ENCODE measurements at places on chromosomes 5 and 9.

GRCh38 chr9:36745977-36746376 is 173.3 kb downstream of the MELK start:
- DNase-seq = no peak

GRCh38 chr9:92745881-92746280 is 18.8 kb downstream of the BICD2 start:
- no peak for DNase-seq

DNA sequence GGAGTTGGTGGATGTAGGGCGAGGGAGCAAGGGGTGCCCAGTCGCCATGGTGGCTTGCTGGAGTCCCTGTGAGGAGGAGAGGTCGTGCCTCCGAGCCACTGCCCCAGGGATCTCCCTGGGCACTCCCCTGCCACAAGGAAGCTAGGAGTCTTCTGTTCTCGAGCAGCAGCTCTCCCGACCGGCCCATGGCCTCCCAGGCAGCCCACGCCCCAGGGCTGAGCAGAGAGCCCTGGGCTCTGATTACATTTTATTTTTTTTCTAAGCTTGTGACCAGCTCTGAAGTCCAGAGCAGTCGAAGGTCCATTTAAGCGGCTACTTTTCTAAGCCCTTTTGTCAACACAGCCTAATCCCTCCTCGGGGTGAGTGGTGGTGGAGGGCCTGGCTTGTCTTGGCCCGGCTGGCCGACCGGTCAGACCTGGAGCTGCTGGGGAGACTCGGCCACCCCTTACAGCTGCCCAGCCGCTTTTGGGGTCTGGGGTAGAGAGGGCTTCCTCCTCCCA is 2.1 kb downstream of the RXRA start:
- DNase-seq = no peak

DNA sequence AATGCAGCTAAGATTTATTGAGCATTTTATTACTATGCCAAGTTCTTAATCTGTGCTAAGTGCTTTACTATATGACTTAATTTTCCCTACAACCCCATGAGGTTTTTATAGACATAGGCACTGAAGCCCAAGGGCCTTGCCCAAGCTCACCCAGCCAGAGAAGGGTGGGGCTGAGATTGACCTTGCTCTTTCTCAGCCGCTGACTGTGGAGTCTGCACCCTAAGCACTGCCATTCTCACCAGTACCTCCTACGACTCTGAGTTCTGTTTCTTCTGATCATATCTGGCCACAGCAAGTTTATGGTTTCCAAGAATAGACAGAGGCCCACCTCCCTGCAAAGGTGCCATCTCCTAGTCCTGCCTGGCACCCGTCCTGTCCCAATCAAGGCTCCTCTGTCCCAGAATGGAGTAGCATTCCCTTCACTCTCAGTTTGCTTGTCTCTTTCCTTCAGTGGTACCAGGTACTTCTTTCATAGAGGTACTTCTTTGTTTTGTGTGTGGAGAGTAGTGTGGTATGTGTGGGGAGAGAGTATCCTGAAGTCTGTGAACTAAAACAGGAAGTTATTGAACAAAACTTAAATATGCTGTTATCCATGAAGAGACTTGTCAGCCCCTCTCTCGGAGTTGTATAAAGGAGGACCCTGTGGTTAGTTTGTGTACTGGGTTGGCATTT is 42.6 kb downstream of the CSF1R start:
- DNase-seq = no peak

- DNase-seq = no peak
Measured at GRCh38 chr9:85599540-85600105, 142.1 kb downstream of the AGTPBP1 start.

- DNase-seq = no peak
Measured at GRCh38 chr5:107319901-107320300, 350.8 kb downstream of the EFNA5 start.

- no peak for DNase-seq
Measured at GRCh38 chr9:129914051-129914450, 78.8 kb downstream of the USP20 start.

DNA sequence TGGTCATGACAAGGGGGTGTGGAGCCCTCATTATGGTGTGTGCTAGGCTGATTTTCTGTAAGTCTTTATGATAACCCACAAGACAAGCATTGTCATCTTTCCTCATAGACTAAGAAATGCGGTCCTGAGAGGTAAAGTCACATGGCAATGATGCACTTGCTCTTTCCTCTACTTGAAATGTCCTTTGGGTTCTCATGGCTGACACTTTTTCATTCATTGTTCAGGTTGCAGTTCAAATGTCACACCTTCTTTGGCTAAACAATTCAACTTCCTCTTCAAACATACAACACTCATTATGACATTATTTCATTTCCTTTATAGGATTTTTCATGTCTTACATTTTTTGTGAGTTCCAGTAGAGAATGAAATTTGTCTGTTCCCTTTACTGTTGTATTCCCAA is 323.6 kb upstream of the PRR16 start:
- no peak for DNase-seq

- no peak for DNase-seq
Measured at GRCh38 chr5:74392711-74393351, 247.7 kb downstream of the ENC1 start.

DNA sequence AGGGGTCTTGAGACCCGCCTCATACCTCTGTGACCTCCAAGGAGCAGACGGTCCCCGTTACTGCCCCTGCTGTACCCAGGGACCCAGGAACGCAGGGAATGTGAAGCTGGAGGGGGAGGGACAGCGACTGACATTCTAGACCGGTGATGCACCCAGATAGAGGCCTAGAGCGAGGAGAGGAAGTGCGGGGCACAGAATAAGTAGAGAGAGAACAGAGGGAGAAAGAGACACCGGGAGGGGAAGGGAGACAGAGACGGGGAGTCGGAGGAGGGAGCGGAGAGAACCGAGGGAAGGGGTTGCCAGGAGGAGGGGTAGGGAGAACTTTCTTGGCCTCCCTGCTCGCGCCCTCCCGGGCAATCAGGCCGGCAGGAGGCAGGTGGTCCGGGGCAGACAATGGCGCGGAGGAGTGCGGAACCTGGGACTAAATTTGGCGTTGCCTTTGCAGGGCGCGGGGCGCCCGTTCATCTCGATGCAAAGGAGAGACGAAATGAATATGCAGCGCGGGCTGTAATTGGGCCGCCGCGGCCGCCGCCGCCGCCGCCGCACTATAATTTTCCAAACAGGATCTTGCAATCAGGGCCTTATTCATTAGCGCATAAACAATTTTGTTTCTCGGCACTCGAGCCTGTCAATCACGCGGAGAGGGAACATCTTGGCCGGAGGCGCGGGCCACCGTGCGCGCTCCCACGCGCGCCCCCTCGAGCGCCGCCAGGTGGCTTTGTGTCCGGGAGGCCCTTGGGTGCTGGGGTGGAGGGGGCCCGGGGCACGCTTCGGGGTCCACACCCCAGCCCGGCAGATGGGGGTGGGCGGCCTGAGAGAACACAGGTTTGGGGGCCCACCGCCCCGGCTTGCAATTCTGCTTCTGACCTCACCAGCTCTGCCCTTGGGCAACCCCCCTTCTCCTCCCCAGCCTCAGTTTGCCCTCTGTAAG is 33.0 kb downstream of the NDUFA8 start:
- no peak for DNase-seq

DNA sequence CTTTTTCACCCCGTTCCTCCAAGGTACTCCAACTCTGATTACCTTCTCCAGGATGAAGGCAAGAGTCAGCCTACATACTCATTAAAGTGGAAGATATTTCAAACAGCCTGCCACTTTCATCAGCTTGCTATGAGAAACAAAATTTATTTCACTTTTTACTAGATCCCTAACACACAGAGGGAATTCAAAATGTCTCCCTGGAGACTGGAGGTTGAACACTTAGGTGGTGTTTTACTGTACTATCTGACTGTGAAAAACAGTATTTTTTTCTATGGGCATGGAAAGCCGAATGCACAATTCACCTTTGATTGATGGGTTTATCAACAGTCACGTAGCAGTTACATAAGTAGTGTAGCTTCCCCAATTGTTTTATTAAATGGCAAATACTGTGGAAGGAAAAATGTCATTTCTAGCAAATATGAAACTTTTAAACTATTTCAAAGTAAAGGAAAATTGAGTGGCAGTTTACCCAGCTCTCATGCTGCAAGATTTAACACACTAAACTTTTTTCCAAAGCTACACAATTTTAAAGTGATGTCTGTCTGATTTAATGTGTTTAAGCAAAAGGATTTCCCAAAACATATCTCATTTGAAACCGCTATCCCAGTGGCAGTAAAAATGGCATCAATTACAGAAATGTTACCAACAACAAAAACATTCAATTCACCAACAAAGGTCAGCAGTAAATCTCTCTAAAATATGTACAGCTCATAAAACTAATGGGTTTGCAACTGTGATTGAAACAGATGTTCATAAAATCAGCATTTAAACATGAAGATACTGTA is 125.0 kb upstream of the TLE4 start:
- no peak for DNase-seq

GRCh38 chr5:175809531-175810121 is 61.8 kb upstream of the CPLX2 start:
- DNase-seq = no peak

DNA sequence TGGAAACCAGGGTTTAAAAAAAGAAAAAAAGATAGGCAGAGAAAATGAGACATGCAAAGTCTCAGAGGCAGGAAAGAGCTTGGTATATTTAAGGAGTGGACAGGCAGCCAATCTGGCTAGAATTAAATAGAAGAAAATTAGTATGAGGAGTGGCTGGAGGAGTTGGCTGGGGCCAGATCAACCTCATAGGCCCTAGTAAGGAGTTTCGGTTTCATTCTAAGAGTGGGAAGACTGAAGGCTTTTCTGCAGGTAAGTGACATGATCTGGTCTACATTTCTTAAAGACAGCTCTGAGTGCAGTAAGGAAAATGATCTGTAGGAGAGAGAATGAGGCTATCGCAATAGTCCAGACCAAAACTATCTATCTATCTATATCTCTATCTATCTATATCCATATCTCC is 27.5 kb downstream of the ADRB2 start:
- DNase-seq = no peak

DNA sequence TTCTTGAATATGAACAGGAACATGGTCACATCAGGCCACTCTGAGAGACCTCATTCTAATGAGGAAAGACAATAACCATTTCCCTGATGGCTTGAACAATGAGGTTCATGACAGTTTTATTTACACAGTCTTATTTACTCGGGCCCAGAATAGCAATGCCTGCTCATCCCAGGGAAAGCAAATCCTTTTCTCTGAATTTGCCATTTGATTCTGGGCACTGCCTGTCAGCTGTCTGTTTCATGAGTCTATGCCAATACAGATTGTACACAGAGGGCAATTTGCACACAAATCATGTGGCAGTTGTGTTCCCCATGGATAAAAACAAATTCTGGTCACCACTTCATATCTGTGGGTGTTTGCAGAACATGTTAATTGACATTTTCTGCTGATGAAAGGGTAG is 492.5 kb downstream of the ACTL7B start:
- no peak for DNase-seq

GRCh38 chr9:18595597-18595996 is 121.6 kb downstream of the ADAMTSL1 start:
- no peak for DNase-seq

DNA sequence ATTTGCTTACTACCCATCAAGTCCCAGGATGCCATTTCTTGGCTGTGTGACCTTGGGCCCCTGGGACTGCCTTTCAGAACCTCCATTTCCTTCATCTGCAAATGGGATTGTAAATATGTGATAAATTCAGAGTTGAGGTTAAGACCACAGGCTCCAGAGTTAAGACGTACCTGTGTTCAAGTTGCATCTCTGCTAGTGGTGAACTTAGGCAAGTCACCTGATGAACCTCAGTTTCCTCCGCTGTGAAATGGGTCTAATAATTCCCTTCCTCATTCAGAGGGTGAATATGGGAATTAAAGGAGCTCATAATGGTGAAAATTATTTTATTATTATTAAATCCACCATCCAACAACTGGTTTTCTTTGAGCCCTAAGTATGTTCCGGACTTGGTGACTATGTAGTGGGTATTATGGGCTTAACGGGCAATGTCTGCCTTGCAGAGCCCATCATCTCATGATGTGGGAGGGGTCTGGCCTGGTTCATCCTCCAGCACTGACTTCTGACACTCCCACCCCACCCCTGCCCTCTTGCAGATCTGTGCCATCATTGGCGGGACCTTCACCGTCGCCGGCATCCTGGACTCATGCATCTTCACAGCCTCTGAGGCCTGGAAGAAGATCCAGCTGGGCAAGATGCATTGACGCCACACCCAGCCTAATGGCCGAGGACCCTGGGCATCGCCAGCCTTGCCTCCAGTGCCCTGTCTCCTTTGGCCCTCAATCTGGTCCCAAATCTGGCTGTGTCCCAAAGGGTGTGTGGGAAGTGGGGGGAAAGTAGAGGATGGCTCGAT is 8.9 kb upstream of the RPL26L1 start:
- DNase-seq = no peak

DNA sequence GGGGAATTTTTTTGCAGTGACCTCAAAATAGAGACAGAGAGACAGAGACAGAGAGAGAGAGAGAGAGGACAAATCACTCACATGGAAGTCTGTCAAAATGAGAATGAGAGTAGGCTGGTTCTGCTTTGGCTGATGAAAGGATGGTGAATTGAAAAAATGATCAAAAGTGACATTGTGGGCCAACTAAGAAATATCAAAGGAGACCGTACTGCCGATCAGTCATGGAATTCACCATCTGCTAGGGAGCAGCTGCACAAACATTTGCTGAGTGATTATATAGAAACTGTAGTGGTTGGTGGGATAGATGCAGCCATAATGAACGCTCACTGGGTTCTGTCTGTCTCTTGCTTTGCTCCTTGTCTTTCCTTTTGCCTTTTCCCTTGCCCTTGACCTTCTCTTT is 476.6 kb upstream of the SGCD start:
- DNase-seq = no peak

GRCh38 chr5:62465985-62466925 is 53.7 kb downstream of the IPO11 start:
- DNase-seq = no peak

GRCh38 chr9:135602789-135603481 is 36.4 kb downstream of the GLT6D1 start:
- DNase-seq = peak; percentile 69

DNA sequence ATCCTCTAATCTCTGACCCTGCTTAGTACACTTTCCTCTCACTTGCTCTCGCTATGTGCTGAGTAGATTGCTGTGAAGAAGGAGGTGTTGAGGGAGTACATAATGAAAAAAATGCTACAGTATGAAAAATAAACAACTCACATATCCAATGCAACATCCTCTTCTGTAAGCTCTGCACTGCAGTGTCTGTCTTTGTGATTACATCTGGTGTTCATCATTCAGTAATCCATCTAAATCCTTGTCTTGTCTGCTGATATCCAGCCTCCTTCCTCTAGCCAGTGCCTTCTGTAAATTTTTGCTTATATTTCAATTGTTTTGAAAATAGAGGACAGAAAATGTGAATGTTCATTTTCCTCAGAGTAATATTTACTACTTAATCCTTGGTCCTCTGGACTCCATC is 57.4 kb upstream of the CDH12 start:
- no peak for DNase-seq

DNA sequence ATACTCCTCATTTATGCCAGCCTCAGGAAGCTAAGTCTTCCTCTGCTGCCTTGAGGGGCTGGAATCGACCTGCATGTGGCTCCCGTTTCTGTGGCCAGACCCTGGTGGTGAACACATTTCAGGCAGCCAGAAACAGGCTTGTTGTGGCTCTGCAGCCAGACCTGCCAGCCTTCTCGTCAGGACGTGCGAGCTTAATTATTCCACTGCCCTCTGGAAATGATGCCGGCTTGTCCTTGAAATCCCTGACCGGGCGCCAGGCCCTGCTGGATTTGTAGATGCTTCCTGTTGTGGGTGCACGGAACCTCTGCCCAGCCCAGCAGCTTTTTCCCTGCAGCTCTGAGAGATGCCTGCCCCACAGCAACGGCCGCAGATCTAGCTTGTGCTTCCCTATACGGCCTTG is 41.6 kb downstream of the PDZD2 start:
- DNase-seq = no peak

- no peak for DNase-seq
Measured at GRCh38 chr5:33049842-33050241, 338.7 kb downstream of the NPR3 start.
